ENCODE measurements at places on chromosomes 3 and 15.

- DNase-seq: no peak
Observed at GRCh38 chr3:99240700-99241099, 339.2 kb upstream of the DCBLD2 start.

- no peak for DNase-seq
Observed at GRCh38 chr3:105733356-105733755, 135.5 kb downstream of the CBLB start.

GRCh38 chr3:30539206-30539605, 67.2 kb upstream of the TGFBR2 start:
- DNase-seq: no peak

DNA sequence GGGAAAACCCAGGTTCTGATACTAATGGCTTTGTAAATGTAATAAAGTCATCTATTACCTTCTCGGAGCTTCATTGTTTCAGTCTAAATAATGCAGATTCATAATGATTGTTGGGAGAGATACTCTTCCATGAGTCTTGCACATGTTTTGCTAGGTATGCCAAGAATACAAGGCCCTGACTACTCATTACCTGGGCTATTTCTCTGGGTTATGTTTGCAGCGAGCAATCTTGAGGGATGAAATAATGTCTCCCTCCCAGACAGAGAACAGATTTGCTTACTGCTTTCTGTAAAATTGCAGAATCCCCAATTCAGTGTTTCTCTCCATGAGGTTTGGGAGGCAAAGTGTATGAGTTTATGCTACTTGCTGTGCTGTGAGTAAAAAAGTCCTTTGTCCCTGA, 6.2 kb upstream of the CLASP2 start:
- no peak for DNase-seq

DNA sequence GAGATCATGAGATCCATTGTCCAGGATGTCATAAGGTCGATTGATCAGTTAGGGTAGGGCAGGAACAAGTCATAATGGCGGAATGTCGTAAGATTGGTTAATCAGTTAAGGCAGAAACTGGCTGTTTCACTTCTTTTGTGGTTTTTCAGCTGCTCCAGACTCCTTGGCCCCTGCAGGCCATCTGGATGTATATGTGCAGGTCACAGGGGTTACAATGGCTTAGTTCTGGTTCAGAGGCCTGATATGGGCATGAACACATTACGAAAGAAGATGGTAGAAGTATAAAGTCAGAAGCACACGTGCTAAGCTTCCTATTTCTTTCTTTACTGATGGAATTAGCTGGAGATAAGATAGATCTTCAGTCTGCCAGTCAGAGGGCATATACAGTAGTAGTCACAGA, 315.4 kb upstream of the LRRC3B start:
- no peak for DNase-seq

DNA sequence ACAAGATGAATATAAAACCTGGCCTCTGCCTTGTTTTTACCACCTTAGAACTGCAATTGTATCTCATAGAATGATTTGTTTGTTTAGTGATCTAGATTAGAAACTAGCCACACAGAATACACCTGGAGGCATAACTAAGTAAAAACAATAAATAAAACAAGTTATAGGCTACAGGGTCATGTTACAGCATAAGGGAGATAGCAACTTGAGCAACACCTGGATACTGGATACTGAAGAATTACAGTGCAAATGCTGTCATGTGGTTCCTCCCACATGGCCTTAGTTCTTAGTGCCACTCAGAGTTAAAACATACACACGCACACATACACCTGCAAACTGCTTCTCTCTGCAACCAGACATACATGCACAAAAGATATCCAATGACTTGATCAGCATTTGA, 563.4 kb upstream of the DPPA4 start:
- no peak for DNase-seq

DNA sequence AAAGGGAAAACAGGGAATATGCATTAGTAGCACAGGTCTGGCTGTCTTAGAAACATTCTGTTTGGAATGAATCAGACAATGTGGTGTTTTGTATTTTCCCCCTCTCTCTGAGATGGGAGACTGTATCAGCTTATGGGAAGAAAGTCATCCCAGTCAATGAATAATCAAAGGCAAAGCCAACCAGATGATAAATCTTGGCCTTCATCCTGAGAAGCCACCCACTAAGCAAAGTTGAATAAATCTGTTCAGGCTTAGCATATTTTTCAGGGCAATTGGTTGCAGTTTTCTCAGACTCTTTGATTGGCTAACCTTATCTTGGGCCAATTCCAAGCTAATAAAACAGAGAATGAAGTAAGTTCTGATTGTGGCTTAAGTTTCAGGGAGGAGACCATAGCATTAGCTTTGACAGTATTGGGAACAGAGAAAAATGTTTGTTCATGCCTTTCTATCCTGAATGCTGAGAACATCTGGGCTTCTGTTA, 63.6 kb upstream of the ARL8B start:
- DNase-seq: no peak

Data from CD4-positive, alpha-beta T cell treated with Interleukin-17A for 4 hours (primary cell).